ENCODE measurements at places on chromosomes 4 and X.

GRCh38 chr4:139596034-139596683 is 40.1 kb upstream of the SETD7 start:
- no peak for DNase-seq

- DNase-seq: no peak
Measured at GRCh38 chrX:100645106-100645505, 1.1 kb downstream of the SRPX2 start.

- no peak for DNase-seq
Measured at GRCh38 chr4:94221916-94222315, 14.3 kb downstream of the SMARCAD1 start.

DNA sequence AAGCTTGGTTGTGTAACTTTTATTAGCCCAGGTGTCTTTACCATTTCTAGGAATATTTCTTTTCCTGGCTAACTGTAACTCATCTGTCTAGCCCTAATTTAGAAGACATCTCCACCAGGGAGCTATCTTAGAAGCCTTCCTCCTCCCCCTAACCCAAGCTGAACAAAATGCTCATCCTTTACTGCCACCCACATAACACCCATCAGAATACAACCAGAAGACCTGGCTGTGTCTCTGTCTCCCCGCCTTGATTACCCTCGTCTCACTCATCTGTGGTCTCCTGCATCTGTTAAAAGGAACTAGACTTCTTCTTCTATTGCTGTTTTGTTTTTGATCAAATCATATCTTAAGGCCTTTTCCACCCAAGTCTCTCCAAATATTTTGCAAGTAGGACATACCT is 4.8 kb upstream of the TMEM154 start:
- DNase-seq: no peak

- DNase-seq: no peak
Measured at GRCh38 chr4:149264093-149264733, 551.4 kb downstream of the IQCM start.

DNA sequence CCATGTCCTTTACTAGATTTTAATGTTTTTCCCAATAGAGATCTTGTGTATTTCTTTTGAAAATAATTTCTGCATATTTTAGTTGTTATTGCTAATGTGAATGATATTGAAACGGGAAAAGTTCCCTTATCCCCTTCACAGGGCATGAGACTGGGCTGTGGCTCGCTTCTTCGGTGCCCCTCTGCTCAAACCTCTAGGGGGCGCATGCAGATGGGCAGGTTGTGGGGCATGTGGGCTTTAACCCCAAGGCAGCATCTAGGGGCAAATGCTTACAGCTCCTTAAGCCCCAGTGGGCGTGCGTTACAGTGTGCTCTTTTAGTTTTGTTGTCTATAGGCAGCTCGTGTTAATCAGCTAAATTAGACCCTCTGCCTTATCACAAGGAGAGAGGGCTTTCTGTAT is 194.7 kb downstream of the OPHN1 start:
- no peak for DNase-seq

DNA sequence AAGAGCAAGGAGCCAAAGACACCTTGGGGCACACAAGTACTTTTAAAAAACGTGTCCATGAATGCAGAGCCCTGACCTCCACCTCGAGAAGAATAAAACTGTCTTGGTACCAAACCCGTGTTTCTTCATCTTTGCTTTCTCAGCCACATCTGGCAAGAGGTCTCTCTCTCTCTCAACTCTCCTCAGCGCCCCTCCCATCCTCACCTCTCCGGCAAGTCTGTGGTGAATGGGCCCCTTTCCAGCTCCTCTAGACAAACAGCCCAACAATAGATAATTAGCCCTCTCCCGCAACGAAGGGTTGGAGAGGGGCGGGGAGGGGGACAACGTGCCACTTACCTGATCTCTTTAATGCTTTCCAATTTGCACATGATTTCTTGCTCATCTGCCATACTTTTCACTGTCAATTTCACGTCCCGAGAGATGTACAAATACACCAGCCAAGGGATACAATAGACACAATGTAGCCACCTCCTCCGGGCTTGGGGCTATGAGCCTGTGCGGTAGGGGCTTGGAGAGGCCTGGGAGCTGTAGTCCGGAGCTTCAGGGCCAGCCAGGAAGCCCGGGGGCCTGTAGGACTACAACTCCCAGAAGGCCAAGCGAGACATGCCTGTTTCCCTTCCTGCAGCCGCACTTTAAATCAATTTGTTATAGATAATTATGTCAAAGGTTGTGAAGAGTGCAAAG is at the start of gene ZC4H2:
Gene ZC4H2, minus strand, starts transcription at position 462 of the 684 bp plus-strand sequence. Its CDS starts 73 bp downstream, at position 389.
- no peak for DNase-seq

DNA sequence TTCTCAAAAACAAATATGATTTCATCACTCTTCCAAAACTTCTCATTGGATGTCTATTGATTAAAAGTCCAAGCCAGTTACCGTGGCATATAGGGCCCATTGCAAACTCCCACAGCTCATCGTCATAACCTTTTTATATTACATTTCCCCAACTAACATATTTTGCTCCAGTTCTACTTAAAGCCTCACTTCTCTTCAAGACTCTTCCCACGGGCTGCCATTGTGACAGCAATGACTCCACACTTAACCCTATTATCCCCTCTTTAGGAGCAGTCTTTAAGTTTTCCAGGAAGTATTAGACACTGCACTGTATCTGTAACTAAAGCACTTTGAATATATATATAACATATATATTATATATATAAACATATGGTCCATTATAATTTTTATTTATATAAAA is 44.5 kb downstream of the DTHD1 start:
- DNase-seq: no peak

DNA sequence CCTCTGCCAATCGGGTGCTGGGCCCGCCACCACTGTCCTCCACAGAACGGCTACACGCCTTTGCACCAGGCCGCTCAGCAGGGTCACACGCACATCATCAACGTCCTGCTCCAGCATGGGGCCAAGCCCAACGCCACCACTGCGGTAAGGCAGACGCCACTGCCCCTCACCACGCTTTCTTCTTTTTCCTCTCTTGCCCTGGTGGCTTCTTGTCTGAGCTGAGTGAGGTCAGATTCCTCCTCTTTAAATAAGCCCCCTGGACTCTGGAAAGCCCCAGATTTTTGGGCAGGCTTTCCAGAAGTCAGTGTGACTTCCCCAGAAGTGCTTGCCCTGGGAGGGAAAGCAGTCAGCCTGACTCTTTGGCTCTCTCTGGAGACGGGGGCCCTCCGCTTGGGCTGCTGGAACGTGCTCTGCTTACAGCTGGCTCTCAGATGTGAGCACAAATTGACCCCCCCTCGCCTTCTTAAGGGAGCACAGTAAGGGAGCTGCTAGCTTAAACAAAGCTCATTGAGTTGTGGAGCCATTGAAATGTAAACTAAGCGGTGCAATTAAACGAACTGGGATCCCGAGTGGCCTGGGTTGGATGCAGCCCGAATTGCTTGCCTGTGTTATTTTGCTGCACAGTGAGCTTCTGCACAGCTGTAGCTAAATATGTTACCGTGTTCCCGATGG is 243.1 kb downstream of the ANK2 start:
- DNase-seq: no peak

DNA sequence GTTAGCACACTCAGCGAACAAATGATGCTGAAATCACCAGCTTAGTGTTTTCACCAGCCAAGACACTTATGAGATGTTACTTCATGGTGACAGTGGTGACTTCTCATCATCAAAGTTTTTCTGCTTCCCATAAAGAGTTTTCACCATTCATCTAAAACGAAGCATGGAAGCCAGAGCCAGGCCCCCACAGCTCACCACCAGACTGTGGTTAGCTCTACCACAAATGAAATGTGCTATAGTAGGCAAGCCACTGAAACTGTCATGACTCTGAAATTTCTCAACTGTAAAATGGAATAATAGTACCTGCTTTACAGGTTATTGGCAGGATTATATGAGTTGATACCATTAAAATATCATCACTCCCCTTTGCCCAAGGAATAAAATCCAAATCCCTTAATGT is 56.4 kb upstream of the HHIP start:
- no peak for DNase-seq

- no peak for DNase-seq
Measured at GRCh38 chrX:39757971-39758370, 339.8 kb downstream of the BCOR start.

DNA sequence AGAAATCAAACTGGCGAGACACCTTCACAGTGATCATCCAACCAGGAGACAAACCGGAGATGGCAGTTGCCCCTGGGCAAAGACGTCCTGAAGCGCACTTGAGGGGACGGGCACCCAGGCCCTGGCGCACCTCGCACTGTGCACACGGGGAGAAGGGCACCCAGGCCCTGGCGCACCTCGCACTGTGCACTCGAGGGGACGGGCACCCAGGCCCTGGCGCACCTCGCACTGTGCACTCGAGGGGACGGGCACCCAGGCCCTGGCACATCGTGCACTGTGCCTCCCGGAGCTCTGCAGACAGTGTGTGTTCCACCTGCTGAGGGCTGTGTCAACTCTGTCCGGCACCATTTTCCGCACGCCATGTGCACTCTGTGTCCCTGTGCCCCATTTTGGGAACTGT is 34.6 kb upstream of the CPLX1 start:
- no peak for DNase-seq

- no peak for DNase-seq
Measured at GRCh38 chr4:139297001-139297410, 4.3 kb upstream of the NAA15 start.

GRCh38 chrX:137565318-137565904 is 516 bp upstream of the ZIC3 start:
- DNase-seq: no peak

DNA sequence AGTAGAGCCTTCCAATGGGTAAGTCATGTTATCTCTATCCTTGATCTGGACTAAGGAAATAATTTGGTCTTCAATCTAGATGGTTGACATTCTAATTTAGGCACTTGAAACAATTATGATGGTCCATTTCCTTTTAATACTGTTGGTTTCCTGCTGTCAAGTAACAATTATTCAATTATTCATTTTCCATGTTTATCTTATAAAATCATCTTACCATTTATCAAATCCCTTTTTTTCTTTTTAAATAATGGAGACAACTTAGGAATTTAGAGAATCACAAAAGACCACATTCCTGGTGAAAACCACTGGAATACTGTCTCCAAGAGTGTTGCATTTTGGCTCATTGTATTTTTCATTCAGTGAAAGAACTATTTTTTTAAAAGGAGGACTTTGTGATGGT is 148.7 kb upstream of the CTSO start:
- no peak for DNase-seq

- no peak for DNase-seq
Measured at GRCh38 chrX:23626651-23627050, 40.6 kb upstream of the PRDX4 start.

DNA sequence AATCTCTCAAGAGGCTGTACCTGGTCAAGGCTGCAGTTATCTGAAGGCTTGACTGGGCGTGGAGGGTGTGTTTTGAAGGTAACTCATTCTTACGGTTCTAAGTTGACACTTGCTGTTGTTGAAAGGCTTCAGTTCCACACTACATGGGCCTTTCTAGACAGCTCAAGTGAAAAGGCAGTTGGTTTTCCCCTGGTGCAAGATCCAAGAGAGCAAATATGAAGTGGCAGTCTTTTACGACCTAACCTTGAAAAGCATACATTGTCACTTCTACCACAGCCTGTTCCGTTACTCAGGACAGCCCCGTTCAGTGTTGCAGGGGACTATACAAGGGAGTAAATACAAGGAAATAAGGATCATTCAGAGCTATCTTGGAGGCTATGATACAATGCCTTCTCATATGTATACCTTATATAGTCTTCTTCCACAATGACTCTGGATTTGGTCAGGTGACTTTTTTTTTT is 46.2 kb downstream of the PDS5A start:
- DNase-seq: no peak

- peak; percentile 58 for DNase-seq
Measured at GRCh38 chrX:46446727-46447378, 98.4 kb downstream of the ZNF674 start.

DNA sequence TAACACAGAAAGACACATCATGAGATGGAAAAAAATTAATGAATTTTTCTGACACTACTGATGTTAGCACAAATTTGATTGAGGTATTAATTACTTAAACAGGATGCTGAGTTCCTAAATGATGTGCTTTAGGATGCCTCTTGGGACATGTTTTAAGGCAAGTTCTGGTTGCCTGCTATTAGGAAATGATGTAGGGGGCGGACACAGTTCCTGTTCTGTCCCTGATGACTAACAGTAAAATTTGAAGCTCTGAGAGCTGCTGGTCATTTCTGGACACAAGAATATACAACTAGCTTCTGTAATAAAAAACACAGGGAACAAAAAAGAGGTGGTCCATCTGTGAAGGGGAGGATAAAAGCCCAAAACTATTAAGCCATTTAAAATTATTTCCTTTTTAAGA is 163.2 kb upstream of the ETNPPL start:
- no peak for DNase-seq

DNA sequence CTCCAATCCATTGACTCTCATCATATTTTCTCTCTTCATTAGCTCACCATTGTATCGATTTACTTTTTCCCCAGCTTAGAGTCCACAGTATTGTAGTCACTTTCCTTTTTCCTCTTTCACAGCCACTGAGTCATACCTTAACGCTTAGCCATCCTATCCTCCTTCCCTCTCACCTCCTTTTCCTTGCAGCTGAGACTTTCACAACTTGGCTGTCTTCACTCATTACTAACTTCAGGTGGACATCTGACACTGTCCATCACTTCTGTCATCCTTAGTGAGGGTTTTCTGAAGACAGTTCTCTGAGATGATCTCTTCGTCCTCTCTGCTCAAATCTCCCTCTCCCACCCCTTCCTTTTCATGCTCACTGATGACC is 70.5 kb upstream of the ESX1 start:
- DNase-seq: no peak

GRCh38 chr4:108355902-108356535 is 187.3 kb upstream of the LEF1 start:
- no peak for DNase-seq
